Omental fat pad (tissue), 4 donors: ENCODE measurements at places on chromosomes 16 and 17.

DNA sequence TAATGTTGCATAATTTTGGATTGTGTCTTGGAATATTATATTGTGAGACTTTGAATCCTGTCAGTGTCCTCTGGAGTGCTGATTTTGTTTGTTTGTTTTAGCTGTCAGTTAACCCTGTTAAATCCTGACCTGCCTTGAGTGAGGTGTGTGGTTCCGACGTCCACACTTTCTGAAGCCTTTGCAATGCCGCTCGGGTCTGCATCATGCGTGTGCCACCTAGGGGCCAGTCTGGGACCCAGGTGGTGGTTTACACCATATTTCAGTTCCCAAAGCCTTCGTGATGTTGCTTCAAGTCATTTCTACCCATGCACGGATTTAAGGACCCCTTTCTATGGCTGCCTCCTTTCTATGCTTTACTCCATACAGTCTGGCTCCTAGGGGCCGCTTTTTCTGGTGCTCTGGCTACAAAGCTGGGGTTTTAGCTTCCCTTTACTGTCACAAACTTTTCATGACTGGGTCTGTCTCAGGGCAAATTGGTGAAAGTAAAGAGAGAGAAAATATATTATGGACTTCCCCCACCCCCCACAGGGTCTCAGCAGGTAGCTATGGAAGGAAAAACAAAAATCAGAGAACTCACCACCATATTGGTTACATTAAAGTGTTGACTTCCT lies 11.4 kb upstream of the OR4D1 start:
- no peak for DNase-seq

GRCh38 chr17:83136156-83136555 lies 56.7 kb downstream of the METRNL start:
- no peak for DNase-seq

GRCh38 chr16:67349172-67349571 lies 22.6 kb downstream of the LRRC36 start:
- DNase-seq: no peak

GRCh38 chr16:67304020-67304419 lies 22.5 kb downstream of the KCTD19 start:
- DNase-seq: no peak

DNA sequence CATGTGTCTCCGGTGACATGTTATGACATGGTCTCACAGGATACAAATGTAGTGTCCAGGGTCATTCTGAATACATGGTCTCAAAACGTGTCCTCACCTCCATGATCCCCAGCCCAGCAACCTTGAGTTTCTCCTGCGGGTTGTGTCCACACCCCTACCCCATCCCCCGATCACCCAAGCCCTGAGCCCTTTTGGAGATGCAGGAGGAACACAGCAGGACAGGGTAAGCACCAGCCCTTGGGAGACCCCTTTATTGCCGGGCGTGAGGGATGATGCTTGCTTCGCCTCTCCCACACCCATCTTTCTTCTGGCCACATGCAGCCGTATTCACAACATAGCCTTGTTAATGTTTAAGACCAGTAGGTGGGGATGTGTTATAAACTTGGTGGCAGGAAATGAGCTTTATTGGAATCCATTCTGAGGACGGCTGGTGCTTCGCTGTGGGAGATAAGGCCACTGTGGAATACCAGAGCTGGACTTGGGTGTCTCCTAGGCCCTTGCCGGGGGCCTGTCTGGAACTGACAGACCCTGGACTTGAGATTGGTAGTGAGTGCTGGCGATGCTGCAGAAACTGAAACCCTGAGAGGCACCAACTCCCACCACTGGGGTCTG lies 5.5 kb downstream of the TMEM132E start:
- no peak for DNase-seq

GRCh38 chr16:10693889-10694288 lies 841 bp downstream of the TEKT5 start:
- no peak for DNase-seq

DNA sequence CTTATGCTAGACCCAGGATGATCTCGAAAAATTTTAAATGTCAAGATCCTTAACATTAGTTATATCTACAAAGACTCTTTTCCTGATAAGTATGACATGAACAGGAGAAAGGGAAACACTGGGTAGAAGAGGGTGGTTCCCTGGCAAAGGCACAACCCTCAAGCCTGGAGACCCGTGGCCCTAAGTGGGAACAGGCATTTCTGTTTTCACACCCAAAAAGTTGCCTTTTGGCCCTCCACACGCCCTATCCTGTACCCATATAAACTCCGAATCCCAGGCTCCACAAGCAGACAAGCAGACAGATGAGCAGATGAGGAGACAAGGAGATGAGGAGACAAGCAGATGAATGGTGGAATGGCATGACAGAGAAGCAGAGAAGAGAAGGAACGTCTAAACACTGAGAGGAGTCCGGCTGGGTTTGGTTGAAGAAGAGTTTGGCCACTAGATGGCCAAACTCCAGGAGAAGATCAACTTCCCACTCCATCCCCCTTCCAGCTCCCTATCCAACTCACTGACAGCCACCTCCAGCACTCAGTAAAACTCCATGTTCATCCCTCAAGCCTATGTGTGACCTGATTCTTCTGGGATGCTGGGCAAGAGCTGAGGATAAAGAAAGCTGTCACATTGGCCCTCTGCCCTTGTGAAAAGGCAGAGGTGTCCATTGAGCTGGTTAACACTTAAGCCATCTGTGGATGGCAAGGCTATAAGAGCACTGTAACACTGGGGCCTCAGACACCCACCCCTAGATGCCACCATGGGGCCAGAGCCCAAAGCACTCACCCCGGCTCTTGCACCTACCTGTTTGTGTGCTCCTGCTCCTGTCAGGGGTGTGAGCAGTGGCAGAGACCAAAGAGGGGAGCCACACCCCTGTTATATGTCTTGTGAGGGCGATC lies 139.6 kb upstream of the FAM20A start:
- DNase-seq: no peak

DNA sequence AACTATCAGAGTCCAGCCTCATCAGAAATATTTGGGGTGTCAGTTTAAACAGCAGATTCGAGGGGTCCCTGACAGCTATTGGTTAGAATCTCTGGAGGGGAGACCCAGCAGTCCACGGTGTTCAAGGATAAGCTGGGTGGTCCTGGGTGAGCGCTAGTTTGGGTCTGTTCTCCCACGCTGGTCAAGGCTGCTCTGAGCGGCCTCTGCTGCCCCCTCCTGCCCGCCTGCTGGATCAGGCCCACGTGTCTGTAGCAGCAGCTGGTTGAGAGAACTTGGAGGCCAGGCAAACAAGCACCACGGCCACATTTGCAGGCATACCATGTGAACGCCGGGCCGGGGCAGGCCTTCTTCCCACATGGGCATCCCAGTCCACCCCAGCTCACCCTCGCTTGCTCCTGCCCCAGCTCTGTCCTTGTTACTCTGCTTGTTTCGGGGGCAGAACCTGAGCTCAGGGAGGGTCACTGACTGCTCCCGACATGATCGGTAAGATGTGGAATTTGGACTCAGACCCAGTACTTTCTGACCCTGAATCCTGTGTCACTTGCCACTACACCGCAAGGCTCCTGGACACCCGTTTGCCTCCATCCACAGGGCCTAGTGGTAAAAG lies 7.4 kb downstream of the FOXF1 start:
- DNase-seq: no peak

DNA sequence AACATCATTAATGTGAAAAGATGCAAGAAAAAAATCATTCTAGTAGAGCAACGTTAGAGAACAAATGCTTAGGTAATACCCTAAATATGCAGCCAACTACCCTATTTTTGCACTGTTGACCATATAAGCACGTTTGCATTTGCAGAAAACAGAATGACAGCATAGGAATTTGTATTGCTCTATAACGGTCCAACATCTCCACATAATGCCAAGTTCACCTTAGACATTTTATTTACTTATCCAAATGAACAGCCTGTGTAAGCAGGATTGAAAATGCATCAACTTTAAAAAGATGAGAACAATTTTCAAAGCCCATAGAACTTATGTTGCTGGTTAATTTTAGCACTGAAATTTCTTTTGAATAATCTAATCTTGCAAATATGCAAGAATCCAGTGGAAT lies 19.1 kb upstream of the RSL1D1 start:
- no peak for DNase-seq

DNA sequence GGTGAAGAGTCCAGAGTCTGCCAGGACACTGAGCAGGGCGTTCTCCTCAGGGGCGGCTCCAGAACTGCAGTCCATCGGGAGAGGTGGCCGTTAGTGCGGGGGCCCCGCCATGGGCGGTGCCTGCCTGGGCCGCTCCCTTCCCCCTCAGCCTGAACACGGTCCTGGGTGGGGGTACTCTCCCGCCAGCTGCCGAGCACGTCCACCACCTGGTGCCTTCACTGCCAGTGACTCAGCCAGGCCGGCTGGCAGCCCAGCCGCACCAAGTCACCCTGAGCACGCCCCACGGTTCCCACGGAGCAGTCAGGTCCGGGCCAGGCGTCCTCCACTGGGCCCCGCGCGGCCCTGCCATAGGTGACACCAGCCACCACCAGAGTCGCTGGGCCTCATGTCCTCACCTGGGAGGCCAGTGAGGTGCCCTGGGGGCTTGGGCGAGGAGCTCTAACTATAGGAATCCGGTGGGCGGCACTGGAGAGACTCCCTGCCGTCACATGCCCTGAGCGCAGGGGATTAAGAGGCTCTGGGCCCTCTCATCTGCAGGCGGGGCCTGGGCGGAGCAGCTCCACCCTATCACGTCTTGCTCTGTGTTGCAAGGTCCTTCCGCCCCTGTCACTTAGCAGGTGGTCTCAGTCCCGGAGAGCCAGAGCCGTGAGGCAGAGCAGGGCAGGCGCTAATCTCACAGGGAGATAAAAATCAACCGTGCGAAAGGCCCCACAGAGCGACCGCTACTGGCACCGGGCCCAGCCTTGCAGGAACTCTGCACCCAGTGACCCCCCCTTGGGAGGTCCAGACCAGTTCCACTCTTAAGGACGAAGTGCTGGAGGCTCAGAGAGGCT lies 14.3 kb downstream of the PIEZO1 start:
- no peak for DNase-seq

GRCh38 chr17:77332034-77332971 lies 191.5 kb downstream of the SEC14L1 start:
- no peak for DNase-seq

GRCh38 chr17:79303641-79304205 lies 229.1 kb downstream of the ENGASE start:
- DNase-seq: no peak

GRCh38 chr16:21167929-21168602 lies 9.6 kb downstream of the LDAF1 start:
- DNase-seq: no peak

DNA sequence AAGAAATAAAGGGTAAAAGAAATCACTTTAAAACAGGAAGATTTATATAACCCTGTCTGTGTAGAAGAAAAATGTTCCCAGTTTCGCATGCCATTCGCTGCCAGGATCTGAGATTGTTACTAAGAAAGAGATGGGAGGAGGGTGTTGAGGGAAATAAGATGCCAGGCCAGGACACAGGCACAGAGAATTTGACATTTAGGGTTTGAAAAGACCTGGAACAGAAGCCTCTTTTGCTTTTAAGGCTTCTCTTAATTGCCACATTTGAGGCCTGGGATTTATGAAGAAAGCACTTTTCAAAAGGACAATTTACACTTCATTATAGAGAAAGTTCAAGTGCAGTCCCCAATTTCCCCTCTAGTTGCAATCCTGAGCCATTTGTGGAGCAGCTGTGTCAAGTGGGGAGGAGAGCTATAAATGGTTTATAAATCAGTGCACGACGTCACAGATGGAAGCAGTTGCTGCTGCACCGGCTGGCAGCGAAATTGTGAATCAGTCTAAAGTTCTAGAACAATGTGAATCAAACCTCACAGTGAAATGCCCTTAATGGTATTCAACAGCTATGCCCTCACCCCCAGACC lies 26.5 kb upstream of the C16orf87 start:
- no peak for DNase-seq

DNA sequence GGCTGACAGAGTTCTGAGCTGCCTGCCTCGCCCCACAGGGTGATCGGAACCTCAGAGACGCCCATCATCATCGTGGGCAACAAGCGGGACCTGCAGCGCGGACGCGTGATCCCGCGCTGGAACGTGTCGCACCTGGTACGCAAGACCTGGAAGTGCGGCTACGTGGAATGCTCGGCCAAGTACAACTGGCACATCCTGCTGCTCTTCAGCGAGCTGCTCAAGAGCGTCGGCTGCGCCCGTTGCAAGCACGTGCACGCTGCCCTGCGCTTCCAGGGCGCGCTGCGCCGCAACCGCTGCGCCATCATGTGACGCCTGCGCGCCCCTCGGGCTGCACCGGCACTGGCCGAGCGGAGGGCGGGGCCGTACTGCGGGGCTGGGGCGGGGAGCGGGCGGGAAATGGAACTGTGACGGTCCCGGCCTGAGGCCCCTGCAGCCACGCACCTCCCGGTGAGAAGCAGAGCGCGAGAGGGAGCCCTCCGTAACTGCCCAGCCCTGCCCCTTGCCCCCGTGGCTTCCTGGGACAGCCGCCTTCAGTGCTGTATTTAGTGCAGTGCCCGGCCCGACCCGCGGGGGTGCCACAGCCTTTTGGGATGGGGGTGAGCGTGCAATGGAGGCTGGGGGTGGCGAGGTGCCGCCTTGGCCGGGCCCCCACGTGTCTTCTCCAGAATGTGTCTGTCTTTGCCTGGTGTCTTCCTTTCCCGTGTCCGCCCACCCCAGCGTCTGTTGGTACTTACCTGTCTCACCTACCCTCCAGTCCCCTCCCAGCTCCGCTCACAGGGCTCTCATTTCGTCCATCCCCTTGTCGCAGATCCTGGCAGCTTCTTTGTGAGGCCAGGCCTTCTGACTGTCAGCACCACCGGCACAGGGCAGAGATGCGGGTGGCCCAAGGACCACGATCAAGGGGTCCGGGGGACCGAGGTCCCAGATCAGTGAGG lies 9.8 kb downstream of the RASL10B start:
- no peak for DNase-seq

DNA sequence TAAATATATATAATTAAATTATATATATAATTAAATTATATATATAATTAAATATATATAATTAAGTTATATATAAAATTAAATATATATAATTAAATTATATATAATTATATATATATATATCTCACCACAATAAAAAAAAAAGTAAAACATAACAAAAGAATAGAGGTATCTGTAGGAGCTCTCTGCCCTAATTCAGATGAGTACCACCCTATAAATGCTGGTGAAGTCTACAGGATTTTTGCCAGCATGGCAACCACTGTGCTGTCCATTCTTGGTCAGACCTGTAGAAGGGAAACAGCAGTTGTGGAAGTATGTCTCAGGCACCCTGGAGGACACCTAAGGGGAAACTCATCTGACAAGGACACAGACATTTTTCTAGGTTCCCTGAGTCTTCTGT lies 259.7 kb downstream of the PRKCA start:
- no peak for DNase-seq
